ENCODE measurements at places on chromosomes 1 and 21. TPM values are rescaled to one million over a fixed set of nuclear protein-coding genes. Genes with fewer than 3 reads are reported as not detected.

DNA sequence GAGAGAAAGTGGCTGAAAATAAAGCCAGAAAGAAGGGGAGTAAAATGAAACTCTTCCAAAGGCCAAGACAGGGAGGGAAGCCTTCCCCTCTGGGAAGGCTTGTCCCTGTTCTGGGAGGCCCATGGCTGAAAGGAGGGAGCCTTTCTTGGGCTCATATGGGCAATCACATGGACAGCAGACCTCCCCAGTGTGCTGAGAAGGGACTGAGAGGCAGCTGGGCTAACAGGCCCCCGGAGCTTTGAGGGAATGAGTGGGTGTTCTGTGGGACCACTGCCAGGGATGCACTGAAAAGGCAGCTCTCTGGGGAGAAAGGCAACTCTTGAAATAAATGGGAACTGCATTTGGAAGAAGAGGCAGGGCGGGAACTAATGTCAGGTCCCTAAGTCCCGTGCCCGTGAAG lies 39.1 kb downstream of the KANK4 start:
- no peak for DNase-seq

GRCh38 chr1:81558291-81559076 lies 242.2 kb upstream of the ADGRL2 start:
- DNase-seq: no peak

GRCh38 chr1:86104606-86105532 lies 51.7 kb downstream of the COL24A1 start:
- no peak for DNase-seq

DNA sequence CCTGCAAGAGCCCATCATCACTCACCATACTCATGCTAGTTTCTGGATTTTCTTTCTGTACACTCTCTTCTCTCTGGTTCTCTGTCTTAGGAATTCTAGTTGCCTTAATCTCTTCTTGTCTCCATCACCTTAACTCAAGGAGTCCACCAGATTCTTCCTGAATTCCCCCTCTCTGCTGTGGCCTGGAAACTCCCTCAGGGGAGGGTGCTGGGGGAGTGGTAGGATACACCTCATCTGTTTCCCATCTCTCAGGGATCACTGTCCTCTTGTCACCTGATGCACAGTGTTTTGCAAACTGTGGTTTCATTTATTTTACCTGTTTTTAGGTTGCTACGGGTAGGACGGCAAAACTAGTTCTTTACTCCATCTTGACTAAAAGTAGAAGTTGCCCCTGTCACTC lies 6.6 kb upstream of the GNG12 start:
- no peak for DNase-seq

Gene PRKAB2
- 4.4 TPM for total RNA-seq

Gene NBL1
- 83.0 TPM for total RNA-seq

Gene TMCO4
- total RNA-seq: 26.6 TPM

Data from omental fat pad (tissue), 4 donors.